Fibroblast of skin of abdomen (primary cell): ENCODE measurements at places on chromosomes 6 and 20.

GRCh38 chr6:84428300-84428907 is 201.0 kb upstream of the CEP162 start:
- peak; percentile 60 for DNase-seq

- DNase-seq, result no peak
Measured at GRCh38 chr6:147868427-147869190, 360.1 kb downstream of the SAMD5 start.

DNA sequence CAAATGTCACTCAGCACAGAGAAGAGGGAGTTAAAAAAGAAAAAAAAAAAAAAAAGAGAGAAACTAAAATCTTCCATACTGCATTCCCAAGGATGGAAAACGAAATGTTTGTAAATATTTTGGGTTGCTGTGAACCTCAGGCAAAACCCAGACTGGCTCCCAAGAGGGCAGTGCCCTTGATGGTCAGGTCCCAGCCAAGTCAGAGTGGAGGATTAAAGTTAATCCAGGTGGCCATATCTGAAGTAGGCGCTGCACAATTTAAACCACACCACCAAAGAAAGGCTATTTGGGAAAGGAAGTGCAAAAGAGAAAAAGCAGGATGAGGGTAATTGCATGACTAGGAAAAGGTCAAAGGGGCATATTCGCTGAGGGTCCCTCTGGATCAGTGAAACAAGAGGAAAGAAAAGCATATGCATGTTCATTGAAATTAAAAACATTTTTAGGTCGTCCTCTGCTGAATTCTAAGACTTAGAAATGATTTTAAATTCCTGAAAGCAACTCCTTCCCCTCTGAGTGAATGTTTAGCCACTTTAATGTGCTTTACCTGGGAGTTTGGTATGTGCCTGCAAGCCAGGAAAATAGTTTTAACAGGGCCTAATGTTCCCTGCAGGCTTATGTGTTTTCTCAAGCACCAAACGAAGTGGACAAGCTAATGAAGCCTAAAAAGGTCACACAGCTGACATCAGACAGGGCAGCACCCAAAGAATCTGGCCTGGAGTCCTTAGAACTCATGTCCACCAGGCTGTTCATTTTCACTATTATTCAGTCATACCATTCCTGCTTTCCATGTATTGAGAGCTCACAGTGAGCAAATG is 159.1 kb downstream of the HACE1 start:
- DNase-seq, result no peak

GRCh38 chr6:53014744-53015143 is 19.7 kb upstream of the GSTA4 start:
- no peak for DNase-seq

GRCh38 chr6:88997327-88997726 is 33.9 kb upstream of the RNGTT start:
- DNase-seq, result no peak
